ENCODE measurements at places on chromosomes 6 and 20. TPM values are rescaled to one million over a fixed set of nuclear protein-coding genes. Genes with fewer than 3 reads are reported as not detected.

DNA sequence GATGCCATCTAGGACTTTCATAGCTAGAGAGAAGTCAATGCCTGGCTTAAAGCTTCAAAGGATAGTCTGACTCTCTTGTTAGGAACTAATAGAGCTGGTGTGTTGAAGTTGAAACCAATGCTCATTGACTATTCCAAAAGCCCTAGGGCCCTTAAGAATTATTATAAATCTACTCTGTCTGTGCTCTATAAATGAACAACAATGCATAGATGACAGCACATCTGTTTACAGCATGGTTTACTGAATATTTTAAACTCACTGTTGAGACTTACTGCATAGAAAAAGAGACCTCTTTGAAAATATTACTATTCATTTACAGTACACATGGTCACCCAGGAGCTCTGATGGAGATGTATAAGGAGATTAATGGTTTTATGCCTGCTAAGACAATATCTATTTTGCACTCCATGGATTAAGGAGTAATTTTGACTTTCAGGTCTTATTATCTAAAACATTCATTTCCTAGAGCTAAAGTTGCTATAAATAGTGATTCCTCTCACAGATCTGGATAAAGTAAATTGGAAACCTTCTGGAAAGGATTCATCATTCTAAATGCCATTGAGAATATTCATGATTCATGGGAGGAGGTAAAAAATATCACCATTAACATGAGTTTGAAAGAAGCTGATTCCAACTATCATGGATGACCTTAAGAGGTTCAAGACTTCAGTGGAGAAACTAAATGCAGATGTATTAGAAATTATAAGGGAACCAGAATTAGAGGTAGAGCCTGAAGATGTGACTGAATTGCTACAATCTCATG lies 763.5 kb upstream of the MAP3K7 start:
- H3K36me3 ChIP-seq = no peaks in the 10 kb centered on the region
- no peak overlapping the region for H3K27ac ChIP-seq
- no peak overlapping the region for H3K4me3 ChIP-seq
- H3K4me1 ChIP-seq = no peaks in the 10 kb centered on the region
- no peaks in the 10 kb centered on the region for H3K27me3 ChIP-seq

The FBXO30 gene
- 7.2 TPM for total RNA-seq

- H3K27me3 ChIP-seq = peaks cover 18% of the 10 kb centered on the region
- H3K27ac ChIP-seq = no peak overlapping the region
- peaks cover 3% of the 10 kb centered on the region for H3K4me1 ChIP-seq
- no peak for DNase-seq
Observed at GRCh38 chr6:40444811-40445210, 142.4 kb downstream of the LRFN2 start.

The MMP24 gene
- 0.20 TPM for total RNA-seq

The TNF gene
- 18.5 TPM for total RNA-seq

DNA sequence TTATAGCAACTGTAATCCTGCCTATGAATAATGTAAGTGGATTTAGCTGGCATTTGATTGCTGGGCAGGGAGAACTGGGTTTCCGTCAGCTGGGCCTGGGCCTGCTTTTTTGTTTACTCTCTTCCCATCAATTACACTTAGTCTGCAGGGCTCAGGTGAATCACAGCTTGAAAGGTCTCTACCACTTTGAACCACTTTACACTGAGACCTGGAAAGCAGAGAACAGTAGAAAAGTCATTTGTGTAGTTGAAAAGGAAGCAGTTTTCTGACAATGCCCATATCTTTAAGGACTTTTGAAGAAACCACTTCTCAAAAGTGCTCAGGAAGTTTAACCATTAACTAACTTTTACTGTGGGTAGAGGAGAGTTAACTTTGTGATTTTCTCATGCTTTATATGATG lies 315.4 kb upstream of the SASH1 start:
- DNase-seq = no peak
- no peaks in the 10 kb centered on the region for H3K4me1 ChIP-seq
- H3K4me3 ChIP-seq = no peak overlapping the region

- peaks cover 3% of the 10 kb centered on the region for H3K4me1 ChIP-seq
- H3K27me3 ChIP-seq = no peaks in the 10 kb centered on the region
- no peak overlapping the region for H3K27ac ChIP-seq
- H3K36me3 ChIP-seq = no peaks in the 10 kb centered on the region
- DNase-seq = no peak
Observed at GRCh38 chr6:109816452-109817374, 125.6 kb downstream of the FIG4 start.

The ENPP1 gene
- not detected for total RNA-seq

The CRYBG1 gene
- 37.3 TPM for total RNA-seq

DNA sequence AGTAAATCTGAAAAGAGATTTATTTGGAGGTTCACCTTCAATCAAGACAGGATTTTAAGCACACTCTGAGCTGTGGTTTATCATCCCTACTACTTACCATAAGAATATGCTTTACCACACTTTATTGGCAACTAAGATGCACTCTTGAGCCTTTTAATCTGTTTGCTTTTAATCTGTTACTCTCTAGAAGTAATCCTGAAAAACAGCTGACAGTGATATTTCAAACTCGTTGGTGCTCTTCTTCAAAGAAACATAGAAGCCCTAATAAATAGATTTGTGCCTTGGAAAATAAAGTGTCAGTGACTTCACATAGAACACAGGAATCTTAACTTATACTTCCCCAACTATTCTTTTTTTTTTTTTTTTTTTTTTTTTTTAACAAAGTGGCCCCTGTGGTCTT lies 102.9 kb downstream of the HIVEP1 start:
- no peak overlapping the region for H3K4me3 ChIP-seq
- peaks cover 55% of the 10 kb centered on the region for H3K36me3 ChIP-seq
- no peak for DNase-seq

DNA sequence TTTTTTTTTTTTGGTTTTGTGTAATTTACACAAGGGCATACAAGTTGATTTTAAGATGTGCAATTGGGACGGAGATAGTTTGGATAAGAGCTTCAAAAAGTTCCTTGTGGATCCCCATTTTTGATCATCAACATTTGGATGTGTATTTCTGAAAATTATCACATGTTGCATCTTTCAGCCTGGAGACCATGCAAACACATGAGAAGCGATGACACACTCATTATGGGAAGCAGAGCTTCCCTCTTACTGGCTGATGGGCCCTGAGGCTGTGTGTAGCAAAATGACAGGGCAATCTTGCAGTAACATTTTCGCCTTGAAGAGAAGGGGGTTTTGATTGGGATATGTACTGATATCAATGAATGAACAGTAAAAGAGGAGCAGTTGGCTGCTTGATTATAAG lies 22.0 kb upstream of the RIPK1 start:
- no peak overlapping the region for H3K4me3 ChIP-seq
- no peaks in the 10 kb centered on the region for H3K4me1 ChIP-seq
- no peak overlapping the region for H3K27ac ChIP-seq
- H3K27me3 ChIP-seq = peaks cover 41% of the 10 kb centered on the region

DNA sequence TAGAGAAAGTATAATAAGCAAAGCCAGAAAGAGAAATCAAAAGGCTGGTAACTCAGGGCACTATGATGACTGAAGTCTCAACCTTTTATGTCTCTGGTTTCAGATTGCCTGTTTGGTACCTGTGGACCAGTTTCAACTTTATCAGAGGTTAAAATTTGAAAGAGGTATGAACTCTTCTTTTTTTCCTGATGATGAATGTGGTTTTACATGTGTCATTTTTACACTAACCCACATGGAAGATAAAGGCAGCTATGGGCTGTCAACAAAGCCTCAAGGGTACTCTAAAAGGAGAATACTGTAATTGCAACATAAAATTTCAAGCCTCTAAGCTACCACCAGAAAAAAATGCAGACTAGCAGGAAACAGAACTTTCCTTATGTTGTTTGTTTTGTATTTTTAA lies 52.4 kb downstream of the RNF144B start:
- DNase-seq = no peak
- H3K4me3 ChIP-seq = no peak overlapping the region
- H3K27me3 ChIP-seq = no peaks in the 10 kb centered on the region
- peaks cover 4% of the 10 kb centered on the region for H3K4me1 ChIP-seq

DNA sequence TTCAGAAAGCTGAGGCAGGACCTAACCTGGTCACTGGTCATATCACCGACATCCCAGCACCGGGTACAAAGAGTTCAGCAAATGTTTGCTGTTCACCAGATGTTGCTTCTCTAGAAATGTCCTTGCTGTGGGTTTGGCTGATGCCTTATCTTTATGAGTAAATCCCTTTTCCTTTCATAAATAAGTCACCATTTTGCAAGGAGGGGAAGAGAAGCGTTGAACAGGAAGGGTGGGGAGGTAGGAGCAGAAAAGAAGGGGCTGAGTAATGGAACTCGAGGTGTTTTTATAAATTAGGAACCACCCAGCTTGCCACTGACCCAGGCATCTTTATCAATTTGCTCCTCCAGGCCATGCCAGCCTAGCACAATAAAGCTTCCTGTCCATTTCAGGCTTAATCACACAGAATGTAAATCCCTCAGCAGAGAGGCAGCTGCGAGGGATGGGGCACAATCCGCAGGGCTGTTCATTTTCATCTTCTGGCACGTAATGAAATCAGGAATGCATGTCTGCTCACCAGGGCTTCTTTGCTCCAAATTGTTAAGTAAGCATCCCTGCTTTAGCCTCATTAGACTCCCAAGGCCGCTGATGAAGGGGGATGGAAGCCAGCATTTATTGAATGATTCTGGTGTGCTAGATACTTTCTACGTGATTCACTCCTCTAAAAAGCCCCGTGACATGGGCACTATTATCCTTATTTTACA lies 371.9 kb upstream of the CHD6 start:
- no peaks in the 10 kb centered on the region for H3K4me1 ChIP-seq
- DNase-seq = no peak
- no peaks in the 10 kb centered on the region for H3K27me3 ChIP-seq
- no peak overlapping the region for H3K4me3 ChIP-seq
- H3K36me3 ChIP-seq = no peaks in the 10 kb centered on the region

The NXT1 gene
- total RNA-seq = 31.9 TPM

DNA sequence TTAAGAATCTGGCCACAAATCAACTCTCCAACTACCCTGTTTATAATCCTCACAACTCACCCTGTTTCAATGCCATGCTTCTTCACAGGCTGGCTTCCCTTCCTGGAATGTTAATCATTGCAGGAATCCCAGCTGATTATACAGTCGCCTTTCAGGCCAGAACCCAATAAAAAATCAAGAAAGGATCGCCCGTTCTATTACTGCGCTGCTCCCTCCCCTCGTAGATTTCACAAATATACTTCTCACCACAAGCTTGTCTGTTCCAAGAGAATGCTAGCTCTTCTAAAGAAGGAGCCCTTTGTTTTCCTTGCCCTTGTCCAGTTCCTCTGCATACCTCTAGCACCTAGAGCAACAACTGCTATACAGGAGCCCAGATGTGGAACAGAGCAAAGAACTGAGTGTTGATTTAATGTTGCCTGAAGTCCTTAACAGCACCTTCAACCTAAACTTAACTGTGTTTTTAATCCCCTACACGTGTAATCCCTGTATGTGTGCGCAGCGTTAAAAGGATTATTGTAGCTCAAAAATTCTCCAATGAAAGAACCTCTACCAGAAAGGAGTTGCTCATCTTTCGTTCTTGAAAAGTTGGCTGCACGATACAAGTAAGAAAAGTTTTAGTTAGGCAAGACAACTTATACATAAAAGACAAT lies 988 bp downstream of the ECHDC1 start:
- H3K36me3 ChIP-seq = peaks cover 1% of the 10 kb centered on the region
- no peak overlapping the region for H3K4me3 ChIP-seq
- peaks cover 10% of the 10 kb centered on the region for H3K4me1 ChIP-seq
- H3K27me3 ChIP-seq = no peaks in the 10 kb centered on the region
- H3K27ac ChIP-seq = no peak overlapping the region
- no peak for DNase-seq

The CD93 gene
- total RNA-seq = 0.47 TPM

GRCh38 chr6:98636941-98637340 lies 197.4 kb upstream of the POU3F2 start:
- H3K27ac ChIP-seq = no peak overlapping the region
- H3K4me1 ChIP-seq = no peaks in the 10 kb centered on the region
- no peak overlapping the region for H3K4me3 ChIP-seq
- H3K36me3 ChIP-seq = no peaks in the 10 kb centered on the region

The PHF10 gene
- total RNA-seq = 67.2 TPM

DNA sequence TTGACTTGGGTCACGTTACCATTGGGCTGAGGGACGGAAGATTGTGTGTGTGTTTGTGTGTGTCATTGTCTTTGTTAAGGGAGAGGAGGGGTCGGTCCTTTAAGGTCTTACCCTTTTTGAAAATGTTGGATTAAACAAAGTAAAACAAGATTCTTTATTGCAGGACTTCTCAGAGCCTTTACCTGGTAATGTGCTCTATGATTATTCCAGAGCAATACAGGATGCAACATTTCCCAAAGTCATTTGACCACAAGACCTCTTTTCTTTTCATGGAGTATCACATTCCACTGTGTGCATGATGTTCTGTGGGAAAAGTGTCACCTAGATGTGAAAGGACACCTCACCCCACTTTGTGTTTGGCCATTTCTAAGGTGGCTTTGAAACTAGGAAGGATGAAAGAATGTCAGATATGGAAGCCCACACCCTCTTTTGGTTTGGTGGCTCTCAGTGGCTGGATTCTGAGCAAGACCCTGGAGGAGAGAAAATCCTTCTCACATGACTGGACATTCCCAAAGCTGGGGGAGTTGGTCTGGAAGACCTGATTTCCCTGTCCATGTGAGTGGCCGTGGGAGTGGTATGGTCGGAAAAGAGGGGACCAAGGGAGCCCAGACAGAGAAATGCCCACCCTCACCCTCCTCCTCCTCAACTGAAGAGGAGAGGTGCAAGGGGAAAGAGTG lies 18.2 kb upstream of the ZNF831 start:
- peak overlapping the region; percentile 75 for H3K4me3 ChIP-seq
- no peaks in the 10 kb centered on the region for H3K36me3 ChIP-seq
- H3K4me1 ChIP-seq = peaks cover 63% of the 10 kb centered on the region
- peak overlapping the region; percentile 80 for H3K27ac ChIP-seq
- no peaks in the 10 kb centered on the region for H3K27me3 ChIP-seq

GRCh38 chr6:21478883-21479539 lies 114.5 kb upstream of the SOX4 start:
- H3K27ac ChIP-seq = no peak overlapping the region
- no peaks in the 10 kb centered on the region for H3K4me1 ChIP-seq
- H3K4me3 ChIP-seq = no peak overlapping the region
- no peaks in the 10 kb centered on the region for H3K36me3 ChIP-seq
- DNase-seq = no peak

The ASIP gene
- total RNA-seq = not detected

DNA sequence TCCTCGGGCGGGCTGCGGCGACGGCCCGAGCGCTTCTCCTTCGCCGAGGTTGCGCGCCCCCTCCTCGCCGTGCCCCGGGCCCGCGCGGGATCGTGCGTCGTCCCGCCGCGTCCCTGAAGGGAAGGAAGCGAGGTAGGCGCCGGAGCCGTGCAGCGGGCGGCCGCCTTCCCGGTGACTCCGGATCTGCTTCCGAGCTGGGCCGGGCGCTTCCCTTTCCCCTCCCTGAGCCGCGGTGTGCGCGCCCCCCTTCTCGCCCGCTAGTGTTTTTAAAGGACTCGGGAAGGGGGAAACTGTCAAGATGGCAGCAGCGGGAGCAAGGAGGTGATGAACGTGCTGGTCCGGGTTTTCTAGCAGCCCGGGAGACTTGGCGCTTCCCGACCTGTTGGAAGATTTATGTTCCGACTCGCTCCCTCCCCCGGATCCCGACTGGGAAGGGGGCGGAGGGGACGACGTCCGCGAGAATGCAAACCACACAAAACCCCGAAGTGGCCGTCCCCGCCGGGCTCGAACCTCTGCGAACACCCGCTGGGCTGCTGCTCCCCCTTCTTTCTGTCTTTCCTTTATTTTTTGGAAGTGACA lies 744 bp upstream of the FOXO3 start:
- DNase-seq = no peak
- peaks cover 8% of the 10 kb centered on the region for H3K36me3 ChIP-seq
- peaks cover 33% of the 10 kb centered on the region for H3K4me1 ChIP-seq
- H3K4me3 ChIP-seq = peak overlapping the region; percentile 85
- peak overlapping the region; percentile 79 for H3K27ac ChIP-seq

GRCh38 chr20:63048516-63049190 lies 41.9 kb upstream of the BHLHE23 start:
- no peak overlapping the region for H3K4me3 ChIP-seq
- no peak overlapping the region for H3K27ac ChIP-seq
- H3K36me3 ChIP-seq = no peaks in the 10 kb centered on the region
- no peaks in the 10 kb centered on the region for H3K4me1 ChIP-seq
- no peak for DNase-seq

Measured in activated naive CD8-positive, alpha-beta T cell treated with anti-CD3 and anti-CD28 coated beads, Interleukin-2, amount 10 ng/mL, durations not matched to agents 7 days and 5 days (primary cell).